ENCODE measurements at places on chromosomes 16 and 17.

DNA sequence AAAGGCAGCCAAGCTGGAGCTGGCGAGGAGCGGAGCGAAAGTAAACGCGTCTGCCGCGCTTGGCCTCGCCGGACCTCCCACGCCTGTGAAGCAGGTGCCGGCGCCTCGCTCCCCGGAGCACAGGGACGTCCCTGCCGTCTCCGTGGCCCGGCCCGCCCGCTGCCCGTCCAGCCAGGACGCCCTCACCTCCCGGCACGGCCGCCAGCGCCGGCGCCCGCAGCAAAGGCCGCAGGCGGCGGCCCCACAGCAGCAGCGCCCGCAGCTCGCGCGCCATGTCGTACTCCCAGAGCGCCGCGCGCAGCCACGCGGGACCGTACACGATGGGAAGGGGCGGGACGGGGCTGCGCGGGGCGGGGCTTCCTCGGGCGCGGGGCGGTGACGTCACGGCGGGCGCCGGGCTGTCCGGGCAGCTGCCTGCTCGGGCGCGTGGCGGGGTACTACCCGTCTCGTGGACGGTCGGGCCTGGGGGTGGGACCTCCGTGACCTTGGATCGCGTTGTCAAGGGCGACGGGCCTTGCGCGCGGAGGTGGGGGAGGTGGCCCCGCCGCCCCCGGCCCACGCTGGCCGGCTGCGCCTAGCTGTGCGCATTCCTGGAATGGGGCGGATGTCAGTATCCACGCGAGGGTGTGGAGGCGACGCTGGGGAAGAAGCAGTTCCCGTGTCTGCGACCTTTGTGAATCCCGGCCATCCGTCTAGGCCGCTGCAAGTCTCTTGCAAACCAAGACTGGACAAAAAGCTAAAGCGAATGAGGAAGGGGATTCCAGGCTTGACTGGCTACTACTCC is at the start of gene TRAP1:
Gene TRAP1 (minus strand): TSS at position 290 of the 784 bp plus-strand sequence. CDS start 16 bp downstream, at position 274.
- peak; percentile 91 for DNase-seq

- no peak for DNase-seq
These were observed 20.0 kb downstream of the ACSF3 start for GRCh38 chr16:89113661-89114060.

DNA sequence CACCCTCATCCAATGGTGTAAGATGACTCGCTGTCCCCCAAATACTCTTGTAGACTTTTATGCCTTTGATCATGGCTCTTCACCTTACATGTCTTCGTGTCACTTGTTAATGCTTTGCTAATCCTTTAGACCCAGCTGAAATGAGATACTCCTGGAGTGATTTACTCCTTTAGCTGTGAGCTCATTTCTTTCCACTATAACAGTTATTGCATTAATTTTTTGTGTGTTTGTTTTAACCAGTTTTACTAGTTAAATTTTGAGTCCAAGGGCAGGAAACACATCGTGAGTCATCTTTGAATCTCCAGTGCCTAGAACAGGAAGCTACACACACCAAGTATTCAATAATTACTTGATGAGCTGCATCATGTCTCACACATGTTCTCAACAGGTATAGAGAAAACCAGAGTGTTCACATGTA is 6.5 kb upstream of the CTCF start:
- peak; percentile 25 for DNase-seq

GRCh38 chr17:31798205-31798724 is 60.8 kb downstream of the COPRS start:
- no peak for DNase-seq

- no peak for DNase-seq
These were observed 17.5 kb downstream of the WWOX start for GRCh38 chr16:78116946-78117345.

GRCh38 chr16:27253526-27253930 is 15.0 kb downstream of the NSMCE1 start:
- no peak for DNase-seq

GRCh38 chr17:57516290-57517230 is 228.5 kb downstream of the CCDC182 start:
- DNase-seq, result no peak

DNA sequence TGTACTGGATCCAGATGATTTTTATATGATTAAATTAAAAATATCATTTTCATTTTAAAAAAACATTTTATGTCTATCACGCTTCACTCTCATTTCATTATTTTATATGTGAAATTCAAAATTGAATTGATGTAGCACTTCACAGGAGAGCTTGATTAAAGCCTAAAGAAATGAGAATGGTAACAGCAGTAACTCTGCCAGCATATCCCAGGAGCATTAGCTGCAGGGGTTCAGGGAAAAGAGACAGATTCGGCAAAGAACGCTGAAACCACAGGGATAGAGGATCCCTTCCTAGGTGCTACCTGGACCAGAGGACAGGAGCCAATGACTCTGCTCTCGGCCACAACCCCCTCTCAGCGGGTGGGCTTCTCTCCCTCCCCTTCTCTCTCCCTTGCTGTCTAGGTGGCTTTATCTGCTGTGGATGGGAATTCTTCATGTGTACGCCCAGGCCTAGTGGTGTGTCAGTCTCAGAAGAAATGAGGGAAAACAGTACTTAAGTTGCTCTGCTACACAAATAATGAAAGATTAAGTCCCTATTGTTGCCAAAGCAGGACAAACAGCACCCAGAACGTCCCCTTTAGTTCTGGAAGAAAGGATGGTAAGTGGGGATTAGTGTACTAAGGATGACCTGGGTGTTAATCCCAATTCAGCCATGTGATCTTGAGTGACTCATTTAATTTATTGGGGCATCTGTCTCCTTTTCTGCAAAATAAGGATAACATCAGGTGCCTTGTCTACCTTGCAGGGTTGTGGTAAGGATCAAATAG is 123.3 kb downstream of the CDK5R1 start:
- DNase-seq, result no peak

DNA sequence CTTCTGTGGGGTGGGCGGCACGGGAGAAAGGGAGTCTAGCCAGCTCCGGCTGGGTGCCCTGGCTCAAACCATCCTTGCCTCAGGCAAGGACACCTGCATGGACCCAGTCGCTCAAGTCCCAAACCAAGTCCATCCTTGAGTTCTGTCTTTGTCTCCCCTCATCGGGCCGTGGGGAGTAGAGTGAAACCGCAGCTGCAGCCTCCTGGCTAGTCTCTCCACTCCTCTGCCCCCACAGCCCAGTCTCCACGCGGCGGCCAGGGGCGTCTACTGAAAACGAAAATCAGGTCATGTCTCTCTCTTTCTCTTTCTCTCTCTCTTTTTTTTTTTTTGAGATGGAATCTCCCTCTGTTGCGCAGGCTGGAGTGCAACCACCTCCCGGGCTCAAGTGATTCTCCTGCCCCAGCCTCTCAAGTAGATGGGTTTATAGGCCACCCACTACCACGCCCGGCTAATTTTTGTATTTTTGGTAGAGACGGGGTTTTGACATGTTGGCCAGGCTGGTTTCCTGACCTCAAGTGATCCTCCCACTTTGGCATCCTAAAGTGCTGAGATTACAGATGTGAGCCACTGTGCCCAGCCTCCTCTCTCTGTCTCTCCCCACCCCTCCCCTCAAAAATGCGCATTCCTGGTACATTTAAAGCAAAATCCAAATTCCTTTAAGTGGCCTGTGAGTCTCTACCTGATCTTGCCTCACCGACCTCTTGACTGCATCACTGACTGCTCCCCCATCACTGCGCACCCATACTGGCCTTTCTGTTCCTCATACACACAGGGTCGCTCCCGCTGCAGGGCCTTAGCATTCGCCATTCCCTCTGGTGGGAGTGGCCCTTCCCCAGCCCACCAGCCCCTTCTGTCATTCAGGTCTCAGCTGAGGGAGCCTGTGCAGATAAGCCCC is 17.7 kb upstream of the RMI2 start:
- DNase-seq, result no peak

GRCh38 chr17:13593757-13594156 is 8.0 kb downstream of the HS3ST3A1 start:
- no peak for DNase-seq

GRCh38 chr16:5965321-5965720 is 867.7 kb upstream of the EEF2KMT start:
- no peak for DNase-seq

DNA sequence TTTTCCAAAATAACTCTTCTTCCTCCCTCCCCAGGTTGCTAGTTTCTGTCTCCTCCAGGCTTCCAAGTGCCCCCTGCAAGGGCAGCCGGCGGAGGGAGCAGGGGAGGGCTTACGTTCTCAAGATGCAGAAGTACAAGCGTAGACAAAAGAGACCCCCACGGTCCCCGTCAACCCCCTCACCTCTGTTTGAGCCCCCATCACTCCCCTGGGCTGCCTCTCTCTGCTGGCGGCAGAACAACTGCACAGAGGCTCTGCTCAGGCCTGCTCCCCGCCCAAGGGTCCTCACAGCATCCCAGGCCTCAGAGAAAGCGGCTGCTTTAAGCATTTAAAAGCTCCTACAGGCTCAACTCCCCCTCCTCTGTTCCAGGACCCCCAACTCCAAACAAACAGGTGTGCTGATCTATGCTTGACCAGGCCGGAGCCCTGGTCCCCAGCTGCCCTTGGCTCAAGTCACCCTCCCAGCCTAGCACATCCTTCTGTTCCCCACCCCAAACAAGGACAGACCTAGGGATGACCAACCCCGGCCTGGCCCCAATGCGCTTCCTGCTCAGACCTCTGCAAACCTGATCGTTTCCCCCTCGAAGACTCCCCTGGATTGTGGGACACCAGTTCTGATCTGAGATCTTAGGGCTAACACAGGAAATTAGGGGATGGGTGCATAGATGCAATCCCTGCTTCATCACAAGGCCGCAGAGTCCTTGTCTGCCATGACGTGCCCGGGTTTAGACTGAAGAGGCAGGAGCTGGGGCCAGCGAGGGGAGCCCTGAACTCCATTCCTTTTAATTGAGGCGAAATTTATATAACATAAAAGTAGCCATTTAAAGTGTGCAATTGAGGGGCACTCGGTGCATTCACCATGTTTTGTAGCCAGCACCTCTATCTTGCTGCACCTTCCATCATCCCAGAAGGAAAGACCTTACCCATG is 17.2 kb upstream of the RBFOX3 start:
- no peak for DNase-seq

DNA sequence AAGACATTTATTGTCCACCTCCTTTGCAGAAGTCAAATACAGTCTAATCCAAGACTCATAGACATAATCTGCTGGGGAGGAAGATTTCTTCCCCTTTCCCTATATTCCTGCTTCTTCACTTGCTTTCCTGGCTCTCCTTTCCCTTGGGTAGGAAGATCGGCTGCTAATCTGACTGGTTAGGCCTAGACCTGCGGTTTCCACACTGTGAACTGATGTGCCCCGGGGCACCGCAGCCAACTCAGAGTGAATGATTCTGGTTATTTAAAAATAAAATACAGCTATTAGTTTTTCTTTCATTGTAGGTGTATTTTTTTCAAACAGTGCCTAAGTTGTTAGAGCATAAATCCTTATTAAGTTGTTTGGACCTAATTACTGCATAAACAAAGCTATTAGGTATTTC is 78.9 kb downstream of the DNAH3 start:
- no peak for DNase-seq

GRCh38 chr16:75052481-75053202 is 53.8 kb downstream of the ZNRF1 start:
- no peak for DNase-seq

GRCh38 chr17:74192950-74193781 is 10.3 kb upstream of the RPL38 start:
- peak; percentile 79 for DNase-seq

GRCh38 chr16:13628156-13628555 is 291.8 kb upstream of the ERCC4 start:
- DNase-seq, result no peak

DNA sequence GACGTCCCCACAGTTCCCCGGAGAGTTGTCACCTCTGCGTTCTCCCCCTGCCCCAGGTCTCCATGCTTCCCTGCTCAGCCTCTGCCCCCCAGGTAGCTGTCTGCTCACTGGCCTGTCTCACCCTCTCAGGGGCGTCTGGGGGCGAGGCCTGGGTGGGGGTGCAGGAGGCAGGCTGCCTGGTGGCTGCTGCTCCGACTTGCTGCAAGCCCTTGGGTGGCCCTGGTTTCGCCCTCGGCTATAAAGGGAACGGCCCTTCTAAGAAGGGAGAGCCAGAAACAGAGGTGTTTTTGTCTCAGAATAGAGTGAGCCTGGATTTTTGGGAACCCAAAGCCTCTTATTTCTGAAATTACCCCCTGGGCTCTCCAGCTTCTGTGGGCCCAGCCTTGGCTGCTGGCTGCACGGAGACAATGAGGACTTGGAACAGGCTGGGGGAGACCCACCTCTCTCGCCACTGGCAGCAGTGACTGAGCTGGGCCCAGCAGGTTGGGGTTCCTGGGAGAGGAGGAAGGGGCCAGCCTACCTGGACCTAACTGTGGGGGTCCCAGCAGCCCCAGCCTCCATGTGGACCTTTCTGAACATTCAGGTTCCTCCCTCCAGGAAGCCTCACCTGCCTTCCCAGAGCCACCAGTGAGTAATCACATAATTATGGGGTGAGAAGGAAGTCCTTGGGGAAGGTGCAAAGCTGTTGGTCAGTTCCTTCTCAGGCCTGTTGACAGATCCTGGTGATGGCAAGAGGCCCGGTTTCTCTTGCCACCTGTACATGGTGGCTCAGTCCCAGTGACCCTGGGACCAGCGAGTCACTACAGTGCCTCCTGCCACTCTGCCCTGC is 15.5 kb upstream of the SPNS2 start:
- no peak for DNase-seq

GRCh38 chr16:74466872-74467271 is 45.6 kb upstream of the CLEC18B start:
- no peak for DNase-seq

- no peak for DNase-seq
These were observed 10.1 kb downstream of the TEKT5 start for GRCh38 chr16:10684511-10685151.

DNA sequence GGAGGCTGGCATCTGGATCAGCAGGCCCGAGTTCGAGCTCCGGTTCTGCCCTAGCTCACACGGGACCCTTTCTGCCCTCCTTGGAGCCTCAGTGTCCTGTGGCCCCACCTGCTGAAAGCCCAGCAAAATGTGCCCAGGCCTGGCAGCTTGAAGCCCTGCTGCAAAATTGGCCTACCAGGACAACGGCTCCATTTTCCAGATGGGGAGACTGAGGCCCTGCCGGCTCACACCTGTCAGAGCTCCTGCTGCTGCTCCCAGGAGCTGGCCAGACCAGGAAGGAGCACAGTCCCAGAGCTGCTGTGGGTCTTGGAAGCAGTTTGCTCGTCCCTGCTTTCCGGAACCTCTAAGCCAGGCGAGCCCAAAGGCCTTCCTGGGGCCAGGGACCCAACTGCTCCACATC is 17.4 kb downstream of the ZNF469 start:
- DNase-seq, result no peak

- DNase-seq, result no peak
These were observed 225.2 kb downstream of the MAF start for GRCh38 chr16:79375351-79375750.

DNA sequence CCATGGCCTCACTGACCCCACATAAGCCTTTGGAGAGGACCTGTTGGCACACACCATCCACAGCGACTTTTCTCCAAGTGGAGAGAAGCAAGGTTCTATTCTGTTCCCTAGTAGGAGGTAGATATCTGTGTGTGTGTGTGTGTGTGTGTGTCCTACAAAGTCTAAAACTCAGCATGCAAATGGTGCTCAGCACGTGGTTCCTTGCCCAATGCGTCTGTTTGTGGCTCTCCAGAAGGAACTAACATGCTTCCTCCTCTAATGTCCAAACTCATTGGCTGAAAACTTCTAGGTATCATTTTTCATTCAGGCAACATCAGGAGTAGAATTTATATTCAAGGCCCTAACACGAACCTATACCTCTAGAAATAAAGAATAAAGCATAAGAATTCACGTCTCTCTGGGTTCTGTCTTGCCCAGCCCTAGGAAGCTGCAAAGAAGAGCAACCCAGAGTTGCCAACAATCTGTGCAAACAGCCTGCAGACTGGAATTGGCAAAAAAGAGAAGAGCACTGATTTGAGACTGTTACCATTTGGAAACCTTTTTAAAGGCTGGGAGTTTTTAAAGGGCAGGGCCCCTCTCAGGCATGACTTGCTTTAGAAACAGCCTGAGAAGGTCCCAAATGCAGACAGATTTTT is 25.5 kb downstream of the MAP3K14 start:
- DNase-seq, result peak; percentile 88

Measured in HL-60 (cell line).